ENCODE measurements at places on chromosomes 4 and X. TPM values are rescaled to one million over a fixed set of nuclear protein-coding genes. Genes with fewer than 3 reads are reported as not detected.

DNA sequence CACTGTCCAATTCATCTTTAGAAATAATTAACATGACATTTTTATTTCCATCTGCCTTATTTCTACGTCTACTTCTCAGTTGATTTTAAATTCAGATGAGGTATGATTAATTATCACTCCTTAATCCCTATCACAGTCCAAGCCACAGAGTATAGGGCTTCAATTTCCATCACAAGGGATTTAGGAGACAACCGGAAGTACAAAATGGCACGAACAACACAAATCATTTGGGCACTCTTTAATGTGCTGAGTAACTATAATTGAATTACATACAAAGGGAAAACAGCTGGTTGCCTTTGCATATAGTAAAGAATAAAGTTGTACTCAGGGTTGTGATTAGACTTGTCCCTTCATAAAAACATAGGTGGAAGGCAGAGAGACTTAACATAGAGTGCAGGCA is 290.4 kb upstream of the MAGEB16 start:
- DNase-seq = no peak

DNA sequence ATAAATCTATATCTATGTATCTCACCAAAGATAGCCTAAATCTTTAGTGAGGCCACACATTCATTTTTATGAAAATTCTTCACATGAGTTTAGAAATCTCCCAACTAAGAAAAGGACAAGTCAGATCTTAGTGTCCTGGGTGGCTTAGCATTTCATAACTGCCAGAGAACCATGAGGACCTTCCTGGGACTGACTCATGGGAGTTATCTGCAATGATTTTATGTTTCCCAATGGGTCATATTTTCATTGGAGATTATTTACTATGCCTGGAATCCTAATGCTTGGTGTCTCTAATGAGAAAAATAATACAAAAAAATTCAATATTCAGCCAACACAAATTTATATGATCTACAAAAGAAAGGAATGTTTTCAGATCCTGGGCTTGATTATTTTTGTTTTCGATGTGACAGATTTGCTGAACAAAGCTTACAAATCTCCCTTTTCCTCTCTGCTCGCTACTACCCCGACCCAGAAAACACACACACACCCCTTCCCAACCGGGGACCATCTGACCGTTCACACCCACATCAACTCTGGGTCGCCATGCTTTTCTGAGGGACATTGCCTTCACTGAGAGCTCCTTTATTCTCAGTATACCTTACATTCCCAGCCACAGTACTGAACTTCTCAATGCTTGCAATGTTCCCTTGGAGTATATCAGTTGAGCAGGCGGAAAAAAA is 40.1 kb downstream of the SORBS2 start:
- DNase-seq = no peak

Gene SOWAHD
- 0.45 TPM for total RNA-seq

Gene CRMP1
- total RNA-seq = 0.58 TPM

DNA sequence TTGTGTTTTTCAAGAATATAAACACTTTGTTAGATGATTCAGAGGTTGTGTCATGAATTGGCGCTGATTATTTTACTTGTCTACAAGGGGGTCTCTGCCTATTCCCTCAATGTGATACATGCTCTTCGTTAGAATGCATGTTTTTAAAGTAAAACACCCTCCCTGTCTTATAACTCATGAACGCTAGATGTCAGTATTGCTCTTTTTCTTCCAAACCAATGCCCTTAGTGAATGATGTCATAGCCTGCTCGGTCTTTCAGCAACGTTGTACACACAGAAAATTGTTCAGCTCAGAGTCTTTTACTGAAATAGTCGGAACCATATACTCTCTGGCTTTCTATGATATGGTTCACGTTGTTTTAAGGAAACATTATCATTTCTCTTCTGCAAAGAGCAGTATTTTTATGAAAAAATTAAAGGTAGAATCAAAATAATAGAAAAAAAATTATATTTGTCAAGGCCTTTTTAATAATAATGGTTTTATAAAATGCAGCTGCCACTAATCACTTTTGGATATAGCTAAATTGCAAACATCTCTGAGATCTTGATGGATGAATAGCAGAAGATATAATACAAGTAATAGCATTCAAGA is 292.9 kb downstream of the TLL1 start:
- DNase-seq = no peak

DNA sequence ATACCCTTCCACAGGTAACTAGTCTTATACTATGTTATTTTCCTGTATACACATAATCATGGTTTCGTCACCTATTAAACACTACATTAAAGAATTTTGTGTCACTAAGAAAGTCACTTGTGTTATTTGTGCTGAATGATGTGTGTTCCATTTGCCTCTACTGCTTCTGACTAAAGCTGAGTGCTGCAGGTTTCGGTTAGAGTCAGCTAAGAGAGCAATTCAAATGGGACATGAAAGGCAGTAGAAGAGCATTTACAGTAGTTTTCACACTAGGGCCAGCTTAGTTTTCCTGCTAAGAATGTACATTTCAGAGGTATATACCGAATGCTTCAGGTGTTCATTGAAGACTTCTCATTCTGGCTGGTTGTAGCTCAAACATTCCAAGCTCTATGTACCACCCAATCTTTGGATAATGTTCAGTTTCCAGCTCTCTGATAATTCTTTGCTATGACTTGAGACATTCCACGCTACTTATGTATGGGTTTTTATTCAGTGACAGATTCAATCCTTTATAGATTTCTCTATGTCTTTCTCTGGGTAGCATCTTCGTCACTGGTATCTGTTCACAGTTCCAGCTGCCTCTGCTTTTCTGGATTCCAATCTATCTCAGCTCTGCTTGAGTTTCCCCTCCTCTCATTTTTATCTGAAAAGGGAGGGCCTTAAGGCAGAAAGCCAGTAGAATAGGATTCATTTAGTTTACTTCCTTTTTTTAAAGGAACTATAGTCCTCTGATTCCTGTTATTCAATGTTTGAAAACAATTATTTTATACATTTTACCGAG is 164.4 kb downstream of the CXXC4 start:
- DNase-seq = no peak
